ENCODE measurements at places on chromosomes 4 and X. TPM values are rescaled to one million over a fixed set of nuclear protein-coding genes. Genes with fewer than 3 reads are reported as not detected.

Gene CCDC110
- 0.07 TPM for total RNA-seq

Gene DRP2
- total RNA-seq: 0.35 TPM

Gene RBM46
- not detected for total RNA-seq

DNA sequence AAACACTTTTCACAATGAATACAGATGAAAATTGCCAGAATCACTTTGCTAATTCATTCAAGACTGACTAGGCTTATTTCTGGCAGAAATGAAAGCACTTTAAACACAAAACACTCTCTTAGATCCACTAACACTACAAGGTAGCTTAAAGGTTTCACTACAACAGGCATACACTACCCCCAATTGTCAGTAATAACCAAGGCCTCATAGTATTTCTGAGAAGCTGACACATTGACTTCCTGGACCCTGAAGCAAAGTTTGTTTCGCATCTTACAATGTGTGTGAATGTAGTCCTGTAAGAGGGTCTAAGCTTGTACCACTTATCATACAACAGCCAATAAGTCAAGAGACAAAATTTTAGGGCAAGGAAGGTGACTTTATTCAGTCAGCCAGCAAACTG, 129.9 kb upstream of the FMR1 start:
- no peak overlapping the region for H3K27ac ChIP-seq
- H3K4me1 ChIP-seq: no peaks in the 10 kb centered on the region
- no peak overlapping the region for H3K4me3 ChIP-seq

DNA sequence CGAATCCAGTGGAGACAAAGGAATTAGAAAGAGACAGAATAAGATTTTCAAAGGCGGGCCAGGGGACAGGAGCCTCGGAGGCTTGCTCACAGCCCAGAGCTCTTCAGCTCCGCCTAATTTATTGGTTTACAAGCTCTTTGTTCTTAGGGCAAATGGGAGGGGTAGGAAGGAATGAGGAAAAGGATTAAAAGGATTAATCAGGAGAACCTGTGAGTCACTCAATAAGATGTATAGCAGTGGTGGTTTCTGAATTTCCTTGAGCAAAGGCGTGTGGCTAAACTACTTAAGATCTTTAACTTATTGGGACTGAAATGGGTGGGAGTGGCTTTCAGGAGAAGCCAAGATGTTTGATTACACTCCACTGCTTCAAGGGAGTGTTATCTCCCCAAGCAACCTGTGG, 456.0 kb upstream of the SPANXN1 start:
- no peak for DNase-seq
- no peak overlapping the region for H3K27ac ChIP-seq
- no peak overlapping the region for H3K4me3 ChIP-seq
- no peaks in the 10 kb centered on the region for H3K4me1 ChIP-seq

DNA sequence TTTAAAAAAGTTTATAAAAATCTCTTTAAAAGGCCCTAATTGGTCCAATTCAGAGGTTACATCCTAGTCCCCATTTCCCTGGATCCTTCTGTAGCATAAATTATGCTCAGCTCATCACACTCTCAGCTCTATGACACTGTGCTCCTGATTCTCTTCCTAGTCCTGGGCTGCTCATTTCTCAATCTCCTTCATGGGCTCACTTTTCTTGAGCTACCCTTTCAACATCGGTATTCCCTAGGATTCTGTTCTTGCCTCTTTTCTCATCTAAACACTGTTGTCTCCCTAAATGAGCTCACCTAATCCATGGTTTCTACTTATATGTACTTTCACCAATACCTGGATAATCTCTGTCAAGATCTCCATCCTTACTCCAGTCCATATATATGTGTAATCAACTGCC, 14.7 kb downstream of the KLHL15 start:
- no peak overlapping the region for H3K4me3 ChIP-seq
- no peaks in the 10 kb centered on the region for H3K27me3 ChIP-seq
- no peak overlapping the region for H3K27ac ChIP-seq
- no peak for DNase-seq

DNA sequence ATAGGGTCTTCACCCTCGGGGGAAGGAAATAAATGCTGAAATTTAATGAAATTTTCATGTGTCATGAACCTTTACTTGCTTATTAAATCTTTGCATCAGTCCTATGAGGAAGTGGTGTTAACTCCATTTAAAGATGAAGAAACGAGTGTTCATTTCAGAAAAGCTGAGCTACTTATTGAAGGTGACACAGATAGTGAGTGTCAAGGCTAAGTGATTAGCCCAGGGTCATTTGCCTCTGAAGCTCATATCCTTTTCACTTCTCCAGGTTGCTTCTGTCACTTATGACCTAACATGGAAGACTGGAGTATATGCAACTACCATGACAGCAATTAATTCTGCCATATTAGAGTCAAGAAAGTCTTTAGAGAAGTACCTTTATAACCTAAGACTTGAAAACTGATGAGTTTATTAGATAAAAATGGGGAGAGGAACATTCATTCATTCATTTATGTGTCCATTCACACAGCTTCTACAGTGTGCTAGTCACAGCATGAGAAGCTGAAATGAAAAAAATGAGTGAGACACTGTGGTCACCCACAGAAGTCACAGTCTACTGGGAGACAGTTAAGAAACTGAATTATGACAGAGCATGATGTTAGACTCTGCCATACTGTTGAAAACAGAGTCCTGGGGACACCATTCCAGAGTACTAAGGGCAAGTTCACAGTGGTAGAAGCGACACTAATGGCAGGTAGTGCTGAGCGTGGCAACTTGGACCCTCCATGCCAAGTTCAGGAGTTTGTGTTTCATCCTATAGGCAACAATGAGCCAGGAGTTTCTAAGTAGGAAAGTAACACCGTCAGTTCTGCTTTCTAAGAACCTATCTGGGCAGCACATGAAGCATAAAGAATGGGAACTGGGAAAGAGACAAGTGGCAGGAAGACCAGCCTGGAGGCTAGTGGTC, 21.3 kb downstream of the ALPK1 start:
- H3K36me3 ChIP-seq: peaks cover 5% of the 10 kb centered on the region
- peaks cover 5% of the 10 kb centered on the region for H3K4me1 ChIP-seq
- no peak for DNase-seq
- H3K4me3 ChIP-seq: no peak overlapping the region
- H3K27ac ChIP-seq: no peak overlapping the region
- no peaks in the 10 kb centered on the region for H3K27me3 ChIP-seq

DNA sequence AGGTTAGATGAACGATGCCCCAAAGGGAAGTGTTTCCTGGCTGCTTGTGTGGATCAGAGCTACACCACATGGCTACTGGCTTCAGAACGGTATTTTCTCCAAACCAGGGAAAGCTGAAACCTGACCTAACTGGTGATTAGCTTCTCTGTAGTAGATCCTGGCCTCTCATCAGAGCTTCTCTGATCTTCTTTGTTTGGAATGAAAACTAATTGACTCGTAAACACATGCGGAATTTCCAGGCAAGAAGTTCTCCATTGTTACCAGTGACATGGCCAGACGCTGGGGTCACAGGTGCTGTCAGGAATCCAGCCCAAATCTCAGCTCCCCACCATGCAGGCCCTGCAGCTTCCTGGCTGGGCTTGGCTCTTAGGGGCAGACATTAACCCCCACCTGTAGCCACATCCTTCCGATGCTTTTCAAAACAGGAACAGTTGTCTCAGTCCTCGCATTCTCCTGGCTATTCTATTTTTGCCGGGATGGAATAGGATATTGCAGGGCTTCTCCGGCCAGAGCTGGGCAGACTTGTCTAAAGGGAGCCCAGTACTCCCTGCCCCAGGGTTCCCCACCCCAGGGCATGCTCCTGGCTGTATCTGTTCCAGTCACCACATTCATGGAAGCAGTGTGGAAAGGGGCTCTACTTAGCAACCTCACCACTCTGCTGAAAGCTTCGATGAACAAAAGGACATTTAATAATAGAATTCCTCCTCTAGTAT, 305.4 kb upstream of the F9 start:
- no peak overlapping the region for H3K4me3 ChIP-seq
- DNase-seq: no peak
- no peak overlapping the region for H3K27ac ChIP-seq
- H3K36me3 ChIP-seq: no peaks in the 10 kb centered on the region
- no peaks in the 10 kb centered on the region for H3K27me3 ChIP-seq

- H3K36me3 ChIP-seq: no peaks in the 10 kb centered on the region
- no peaks in the 10 kb centered on the region for H3K27me3 ChIP-seq
- H3K27ac ChIP-seq: no peak overlapping the region
Observed at GRCh38 chr4:123215536-123215935, 181.1 kb upstream of the SPRY1 start.

DNA sequence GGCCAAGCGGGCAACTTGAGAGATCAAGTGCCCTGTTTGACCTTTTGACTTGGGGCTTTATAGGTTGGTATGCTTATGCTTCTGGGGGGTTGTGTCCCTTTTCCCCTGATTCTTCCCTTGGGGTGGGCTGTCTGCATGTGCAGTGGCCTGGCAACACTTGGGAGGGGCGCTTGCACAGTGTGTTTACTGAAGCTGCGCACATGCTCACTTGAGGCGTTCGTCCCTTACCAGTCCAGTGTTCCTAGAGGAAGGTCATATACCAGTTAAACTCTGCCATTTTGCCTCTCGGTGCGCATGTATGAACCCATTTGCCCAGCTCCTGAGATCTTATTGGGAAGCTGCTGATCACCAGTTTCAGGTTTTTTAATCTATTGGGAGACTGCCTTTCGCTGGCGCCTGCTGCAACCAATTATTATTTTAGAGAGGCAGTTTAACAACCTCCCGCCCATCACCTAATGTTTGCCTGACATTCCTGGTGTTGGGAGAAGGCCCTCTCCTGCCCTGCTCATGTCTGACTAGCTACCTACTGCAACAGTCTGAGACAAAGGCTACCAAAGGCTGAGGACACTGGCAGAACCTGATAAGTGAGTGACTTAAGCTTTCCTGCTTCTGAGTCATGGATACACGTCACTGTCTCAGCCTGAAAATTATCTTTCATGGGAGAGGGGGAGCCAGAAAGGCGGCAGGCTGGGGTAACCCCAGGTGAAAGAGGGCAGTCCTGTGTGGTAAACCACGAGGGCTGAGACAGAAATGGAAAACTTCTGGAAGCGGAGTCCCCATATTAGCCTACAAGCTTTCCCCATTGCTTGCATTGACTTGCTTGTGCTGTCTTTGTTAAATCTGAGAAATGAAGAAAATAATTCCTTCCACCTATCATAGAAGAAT, 97.6 kb downstream of the CPE start:
- H3K27ac ChIP-seq: no peak overlapping the region
- DNase-seq: no peak
- H3K4me1 ChIP-seq: no peaks in the 10 kb centered on the region

DNA sequence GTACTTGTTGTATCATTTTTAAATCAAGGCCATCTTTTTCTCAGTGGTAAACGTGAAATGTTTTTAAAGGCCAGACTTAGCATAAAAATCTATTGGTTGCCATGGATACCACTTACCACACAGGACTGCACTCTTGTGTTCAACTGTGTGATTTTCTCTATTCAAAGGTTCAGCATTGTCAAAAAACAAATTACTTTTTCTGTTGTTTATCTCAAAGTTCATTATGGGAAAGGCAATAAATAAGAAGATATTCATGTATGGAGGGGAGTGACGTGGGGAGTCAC, 231.0 kb upstream of the GATB start:
- H3K36me3 ChIP-seq: peaks cover 5% of the 10 kb centered on the region
- no peaks in the 10 kb centered on the region for H3K27me3 ChIP-seq
- no peak overlapping the region for H3K4me3 ChIP-seq
- peak; percentile 3 for DNase-seq

DNA sequence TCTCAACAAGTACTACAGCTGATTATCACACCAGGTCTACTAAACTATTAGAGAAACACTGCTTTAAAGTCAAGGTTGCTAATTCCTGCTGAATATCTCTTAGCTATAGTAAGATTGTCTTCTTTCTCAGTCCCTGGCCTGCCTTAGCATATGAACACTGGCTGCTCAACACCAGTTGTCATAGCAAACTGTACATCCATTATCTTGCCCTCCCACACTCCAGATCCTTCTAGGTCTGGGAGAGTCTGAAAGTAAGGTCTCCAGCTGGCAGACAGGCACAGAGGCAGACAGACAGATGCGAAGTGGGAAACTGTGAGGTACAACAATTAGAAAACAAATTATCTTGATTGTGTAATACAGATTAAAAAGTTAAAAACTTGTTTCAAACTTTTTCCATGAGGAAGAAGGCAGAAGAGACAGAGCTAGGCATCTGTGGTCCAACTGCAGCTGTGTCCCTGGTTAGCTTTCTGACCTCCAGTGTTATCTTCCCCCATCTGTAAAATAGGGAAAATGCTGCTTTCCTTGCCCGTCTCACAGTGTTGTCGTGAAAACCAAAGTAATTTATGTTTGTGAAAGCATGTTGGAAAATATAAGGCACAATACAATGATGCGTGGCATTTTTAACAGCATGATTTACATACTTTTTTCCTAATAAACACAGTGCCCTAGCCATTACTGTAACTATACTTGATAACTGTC, 133.8 kb downstream of the KLHL13 start:
- H3K36me3 ChIP-seq: no peaks in the 10 kb centered on the region

DNA sequence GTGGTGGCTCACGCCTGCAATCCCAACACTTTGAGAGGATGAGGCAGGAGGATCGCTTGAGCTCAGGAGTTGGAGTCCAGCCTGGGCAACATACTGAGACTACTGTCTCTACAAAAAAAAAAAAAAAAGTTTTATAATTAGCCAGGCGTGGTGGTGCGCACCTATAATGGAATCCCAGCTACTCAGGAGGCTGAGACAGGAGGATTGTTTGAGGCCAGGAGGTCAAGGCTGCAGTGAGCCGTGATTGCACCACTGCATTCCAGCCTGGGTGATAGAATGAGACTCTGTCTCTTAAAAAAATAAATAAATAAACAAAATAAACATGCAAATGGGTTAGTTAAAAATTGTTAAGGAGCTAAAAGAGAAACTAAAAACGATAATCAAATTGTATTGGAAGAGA, 7.7 kb downstream of the GLOD5 start:
- no peak overlapping the region for H3K4me3 ChIP-seq
- H3K27me3 ChIP-seq: peaks cover 6% of the 10 kb centered on the region
- no peak for DNase-seq
- no peak overlapping the region for H3K27ac ChIP-seq
- H3K4me1 ChIP-seq: no peaks in the 10 kb centered on the region

DNA sequence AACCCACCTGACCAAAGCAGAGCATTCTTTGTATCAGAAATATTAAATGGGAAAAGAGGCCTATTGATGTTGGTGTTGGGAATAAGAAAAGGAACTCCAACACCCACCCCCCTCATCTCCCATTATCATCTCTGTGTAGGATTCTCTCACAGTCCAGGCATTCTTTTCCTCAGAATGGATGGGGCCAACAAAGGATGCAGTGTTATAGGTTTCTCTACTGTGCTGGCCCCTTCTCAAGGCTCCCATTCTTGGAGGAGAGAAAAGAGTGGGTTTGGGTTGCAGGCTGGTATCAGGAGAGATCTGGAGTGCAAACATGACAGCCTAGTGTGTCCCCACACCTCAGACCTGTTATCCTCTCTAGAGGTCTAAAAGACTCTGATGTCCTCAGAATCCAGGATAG, 59.6 kb downstream of the UGT8 start:
- H3K4me3 ChIP-seq: no peak overlapping the region
- DNase-seq: no peak
- H3K36me3 ChIP-seq: no peaks in the 10 kb centered on the region
- H3K27ac ChIP-seq: no peak overlapping the region
- H3K4me1 ChIP-seq: no peaks in the 10 kb centered on the region
- peaks cover 4% of the 10 kb centered on the region for H3K27me3 ChIP-seq

All from HFFc6 (cell line).